NCI-H187 treated with DMSO at 0.1 percent for 48 hours (cell line): ENCODE measurements at places on chromosomes 4 and X.

GRCh38 chr4:38764277-38764676 lies 18.5 kb downstream of the TLR10 start:
- no peak for DNase-seq

DNA sequence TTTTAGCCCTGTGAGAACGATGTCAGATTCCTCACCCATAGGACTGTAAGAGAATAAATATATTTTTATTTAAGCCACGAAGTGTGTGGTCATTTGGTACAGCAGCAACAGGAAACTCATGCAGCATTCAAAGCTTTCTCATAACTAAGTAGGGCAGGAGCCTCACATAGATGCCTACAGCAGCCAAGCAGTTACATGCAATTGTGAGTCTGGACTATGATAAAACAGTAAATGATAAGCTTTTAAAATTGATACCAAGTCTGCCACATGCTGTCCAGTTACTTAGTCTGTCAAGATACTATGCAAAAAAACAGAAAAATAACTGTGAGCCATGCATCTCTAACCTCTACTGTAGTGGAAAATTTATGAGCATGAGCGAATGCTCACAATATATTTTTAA lies 359.6 kb downstream of the HS3ST1 start:
- DNase-seq = no peak

DNA sequence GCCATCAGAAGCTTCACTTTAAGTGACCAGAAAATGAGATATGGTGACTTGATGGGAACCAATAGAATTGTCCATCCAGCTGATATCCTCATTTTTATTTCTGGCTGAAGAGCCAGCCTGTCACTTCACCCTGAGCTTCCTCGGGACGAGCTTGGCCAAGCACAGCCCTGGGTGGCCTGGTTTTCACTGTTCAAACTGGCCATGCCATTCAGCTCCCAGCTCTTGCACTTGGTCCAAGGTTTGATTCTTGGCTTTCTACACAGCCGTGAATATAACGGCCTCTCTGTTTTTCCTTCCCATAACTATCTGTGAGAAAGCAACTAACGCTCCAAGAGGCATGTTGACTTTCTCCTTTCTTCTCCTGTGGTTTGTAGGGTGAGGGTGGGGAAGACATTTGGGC lies 71.9 kb downstream of the LIMCH1 start:
- DNase-seq = no peak

GRCh38 chr4:3221996-3222395 lies 27.0 kb upstream of the MSANTD1 start:
- DNase-seq = no peak

GRCh38 chr4:137463377-137464003 lies 68.8 kb downstream of the PCDH18 start:
- DNase-seq = no peak

- DNase-seq = no peak
These were observed 99.8 kb upstream of the NOCT start for GRCh38 chr4:138915756-138916155.

DNA sequence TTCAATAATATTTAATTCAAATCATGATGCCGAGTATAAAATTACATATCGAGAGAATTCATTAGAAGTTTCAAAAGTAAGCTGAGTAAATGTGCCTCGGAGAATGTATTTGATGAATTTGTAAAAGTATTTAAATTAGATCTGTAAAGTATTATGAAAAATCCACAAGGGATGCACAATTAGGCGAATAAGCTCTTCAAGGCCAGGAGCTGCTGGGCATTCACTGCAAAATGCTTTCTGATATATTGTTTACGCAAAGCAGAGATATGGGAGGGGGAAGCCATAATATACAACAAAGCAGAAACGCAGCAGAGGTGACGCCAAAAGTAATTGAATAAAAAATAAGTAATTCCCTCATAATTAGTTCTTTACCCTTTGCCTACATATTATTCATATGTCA lies 1121.5 kb upstream of the TENM3 start:
- DNase-seq = no peak

DNA sequence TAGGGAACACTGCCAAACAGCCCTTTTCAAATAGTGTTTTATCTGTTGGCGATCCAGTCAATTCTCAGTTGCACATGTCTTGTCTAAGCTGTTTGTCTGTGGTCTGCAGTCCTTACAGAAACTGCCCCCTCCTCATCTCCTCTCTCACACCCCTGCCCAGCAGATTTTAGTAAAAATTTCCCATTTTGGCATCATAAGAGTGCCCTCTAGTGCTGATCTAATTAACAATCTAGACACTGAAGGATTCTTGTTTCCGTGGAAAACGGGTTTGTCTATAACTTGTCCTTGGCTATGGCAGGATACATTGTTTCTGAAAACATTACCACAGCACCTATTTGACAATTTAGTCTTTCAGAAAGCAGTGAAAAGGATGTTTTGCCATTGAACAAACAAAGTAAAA lies 227.2 kb upstream of the MBNL3 start:
- no peak for DNase-seq

DNA sequence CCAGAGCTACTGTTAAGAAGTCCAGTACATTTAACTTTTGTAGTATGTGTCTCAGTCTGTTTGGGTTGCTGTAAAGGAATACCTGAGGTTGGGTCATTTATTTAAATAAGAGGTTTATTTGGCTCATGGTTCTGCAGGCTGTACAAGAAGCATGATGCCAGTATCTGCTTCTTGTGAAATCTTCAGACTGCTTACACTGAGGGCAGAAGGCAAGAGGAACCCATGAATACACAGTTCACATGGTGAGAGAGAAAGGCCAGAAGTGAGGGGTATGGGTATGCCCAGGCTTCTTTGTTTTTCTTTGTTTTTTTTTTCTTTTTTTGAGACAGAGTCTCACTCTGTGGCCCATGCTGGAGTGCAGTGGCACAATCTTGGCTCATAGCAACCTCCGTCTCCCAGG lies 6.0 kb upstream of the CISD2 start:
- no peak for DNase-seq

GRCh38 chr4:177490769-177491168 lies 48.5 kb upstream of the AGA start:
- no peak for DNase-seq

DNA sequence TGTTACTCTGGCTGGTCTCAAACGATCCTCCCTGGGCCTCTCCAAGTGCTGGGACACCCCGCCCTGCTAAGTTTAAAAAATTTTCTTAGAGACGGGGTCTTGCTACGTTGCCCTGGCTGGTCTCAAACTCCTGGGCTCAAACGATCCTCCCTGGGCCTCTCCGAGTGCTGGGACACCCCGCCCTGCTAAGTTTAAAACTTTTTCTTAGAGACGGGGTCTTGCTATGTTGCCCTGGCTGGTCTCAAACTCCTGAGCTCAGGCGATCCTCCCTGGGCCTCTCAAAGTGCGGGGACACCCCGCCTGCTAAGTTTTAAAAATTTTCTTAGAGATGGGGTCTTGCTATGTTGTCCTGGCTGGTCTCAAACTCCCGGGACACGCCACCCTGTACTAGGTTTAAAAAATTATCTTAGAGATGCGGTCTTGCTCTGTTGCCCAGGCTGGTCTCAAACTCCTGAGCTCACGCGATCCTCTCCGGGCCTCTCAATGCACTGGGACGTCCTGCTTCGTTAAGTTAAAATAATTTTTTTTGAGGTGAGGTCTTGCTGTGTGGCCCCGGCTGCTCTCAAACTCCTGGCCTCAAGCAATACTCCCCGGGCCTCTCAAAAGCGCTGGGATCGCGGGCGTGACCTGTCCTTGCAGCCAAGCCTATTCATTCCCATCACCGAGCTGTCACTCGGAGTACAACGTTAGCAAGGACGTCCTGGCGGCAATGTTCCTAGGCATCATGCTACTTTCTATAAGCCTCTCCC lies 1.1 kb downstream of the SLC25A6 start:
- DNase-seq = no peak

GRCh38 chrX:111375747-111376146 lies 36.2 kb downstream of the DCX start:
- no peak for DNase-seq

DNA sequence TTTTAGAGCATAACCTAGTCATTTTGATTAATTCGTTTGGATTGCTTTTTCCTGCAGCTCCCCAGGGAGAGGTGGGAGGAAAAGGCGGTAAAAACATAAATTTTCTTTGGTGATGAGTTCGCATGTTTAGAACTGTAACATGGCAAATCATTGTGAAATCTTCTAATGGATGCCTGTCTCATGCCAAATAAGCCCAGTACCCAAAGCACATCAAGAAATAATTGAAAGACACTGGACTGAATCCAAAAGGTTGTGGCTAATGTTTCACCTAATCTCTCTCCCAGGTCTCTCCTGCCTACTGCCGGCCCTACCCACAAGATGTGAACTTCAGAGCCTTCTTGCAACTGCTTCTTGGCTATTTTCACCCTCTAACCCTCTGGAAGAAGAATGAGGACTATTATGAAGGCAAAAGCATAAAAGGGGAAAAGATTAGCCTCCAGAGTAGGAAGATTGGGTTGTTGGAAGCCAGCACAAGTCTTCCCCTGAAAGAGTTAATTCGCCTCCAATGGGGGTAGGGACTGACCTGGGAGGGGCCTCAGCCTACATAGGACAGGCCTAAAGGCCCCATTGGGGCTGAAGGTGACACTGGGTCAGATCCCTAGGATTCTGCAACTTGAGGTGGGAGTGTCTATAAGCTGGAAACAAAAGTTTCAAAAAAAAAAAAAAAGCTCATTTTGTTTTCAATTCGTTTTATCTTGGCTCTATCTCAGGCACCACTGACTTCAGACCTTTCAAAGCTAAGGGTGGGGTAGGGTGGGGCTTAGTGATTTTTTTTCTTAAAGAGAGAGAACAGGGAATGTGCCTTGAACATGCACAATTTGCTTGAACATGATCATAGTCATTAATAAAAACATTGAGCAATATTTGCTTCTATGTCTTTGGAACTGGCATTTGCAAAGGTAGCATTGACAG lies 278.6 kb upstream of the KLF3 start:
- no peak for DNase-seq

GRCh38 chr4:172050911-172051310 lies 237.7 kb downstream of the GALNTL6 start:
- no peak for DNase-seq

DNA sequence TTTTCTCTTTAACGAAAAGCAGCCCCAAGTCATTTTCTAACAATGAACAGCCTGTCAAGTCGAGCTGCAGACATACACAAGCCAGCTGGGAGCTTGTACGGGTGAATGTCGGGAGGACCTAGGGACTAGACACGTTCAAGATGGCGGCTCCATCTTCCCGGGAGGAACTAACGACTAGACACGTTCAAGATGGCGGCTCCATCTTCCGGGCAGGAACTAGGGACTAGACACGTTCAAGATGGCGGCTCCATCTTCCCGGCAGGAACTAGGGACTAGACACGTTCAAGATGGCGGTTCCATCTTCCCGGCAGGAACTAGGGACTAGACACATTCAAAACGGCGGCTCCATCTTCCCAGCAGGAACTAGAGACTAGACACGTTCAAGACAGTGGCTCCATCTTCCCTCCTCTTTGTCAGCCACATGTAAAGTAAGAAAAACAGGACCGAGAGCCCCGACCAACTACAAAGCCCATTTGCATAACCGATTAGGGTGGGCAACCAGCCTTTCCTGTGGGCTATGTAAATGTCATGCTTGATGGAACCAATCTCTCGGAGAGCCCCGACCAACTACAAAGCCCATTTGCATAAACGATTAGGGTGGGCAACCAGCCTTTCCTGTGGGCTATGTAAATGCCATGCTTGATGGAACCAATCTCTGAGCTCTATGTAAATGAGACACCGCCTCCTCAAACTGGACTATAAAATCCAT lies 175.5 kb downstream of the DHRSX start:
- no peak for DNase-seq

DNA sequence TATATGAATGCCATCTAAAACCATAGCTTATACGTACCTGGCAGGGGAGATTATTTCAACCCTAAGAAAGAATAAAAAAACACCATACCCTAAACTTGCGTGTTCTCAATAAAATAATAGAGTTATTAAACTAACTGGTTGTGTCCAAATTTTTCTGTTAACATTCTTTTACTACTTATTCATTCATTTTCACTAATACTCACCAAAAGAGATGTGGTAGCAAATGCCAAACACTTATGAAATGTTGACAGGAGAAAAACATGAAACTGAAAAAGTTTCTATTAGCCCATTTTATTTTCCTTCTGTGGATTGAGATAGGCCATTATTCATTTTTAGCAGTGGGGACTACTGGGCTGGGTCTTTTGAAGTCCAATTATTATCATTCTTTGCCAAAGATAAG lies 102.0 kb downstream of the TSPAN5 start:
- no peak for DNase-seq

GRCh38 chrX:148380107-148380506 lies 120.3 kb upstream of the AFF2 start:
- DNase-seq = no peak
